GOT3 (cell line): ENCODE measurements at places on chromosomes 6 and 20.

- no peak for DNase-seq
Observed at GRCh38 chr6:5379647-5380242, 118.4 kb downstream of the FARS2 start.

DNA sequence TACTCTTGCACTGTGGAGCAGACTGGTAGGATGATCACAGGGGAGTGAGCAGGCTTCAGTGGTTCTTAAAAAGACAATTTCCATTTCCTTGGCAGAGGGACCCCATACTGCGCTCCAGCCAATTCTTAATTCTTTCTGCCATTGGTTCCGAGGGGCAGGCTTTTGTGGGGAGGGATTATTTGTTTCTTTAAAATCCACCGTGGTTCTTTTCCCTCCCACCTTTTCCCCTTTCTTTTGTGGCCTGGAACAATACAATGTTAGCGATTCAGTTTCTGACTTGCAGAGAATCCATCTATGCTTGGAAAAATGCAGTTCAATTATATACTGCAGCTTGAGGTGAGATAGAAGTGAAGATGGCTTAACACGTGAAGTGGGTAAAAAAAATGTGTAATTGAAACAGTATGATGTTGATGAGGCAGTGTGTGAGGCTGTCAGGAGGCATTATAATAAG, 379.0 kb upstream of the FLRT3 start:
- DNase-seq: no peak

- DNase-seq: no peak
Observed at GRCh38 chr6:47165918-47166317, 123.8 kb upstream of the ADGRF1 start.

- no peak for DNase-seq
Observed at GRCh38 chr6:78836598-78836997, 30.8 kb upstream of the IRAK1BP1 start.

DNA sequence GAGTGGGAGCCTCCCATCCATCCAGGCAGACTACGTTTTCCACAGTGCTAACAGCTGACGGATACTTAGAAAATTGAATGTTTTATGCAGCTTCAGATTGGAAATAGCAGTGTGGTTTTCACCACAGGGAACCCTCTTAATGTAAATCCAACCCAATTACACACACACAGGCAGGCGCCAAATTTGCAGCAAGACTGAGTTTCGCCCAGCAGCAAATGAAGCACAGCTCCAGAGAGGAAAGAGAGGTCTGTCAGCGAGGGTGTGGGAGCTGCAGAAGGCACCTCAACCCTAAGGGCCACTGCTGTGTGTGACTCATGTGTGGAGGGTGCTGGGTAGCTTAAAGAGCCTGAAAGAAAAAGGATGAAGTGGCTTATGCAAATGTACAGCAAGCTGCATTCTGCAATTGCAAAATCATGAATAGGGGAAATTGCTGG, 365.7 kb downstream of the MAFB start:
- no peak for DNase-seq

GRCh38 chr6:107083047-107083768, 32.1 kb downstream of the BEND3 start:
- DNase-seq: no peak

- DNase-seq: no peak
Observed at GRCh38 chr6:157099912-157100593, 223.3 kb downstream of the TMEM242 start.

- DNase-seq: no peak
Observed at GRCh38 chr6:99178168-99178567, 171.3 kb downstream of the FAXC start.
